ENCODE measurements at places on chromosomes 4 and X. TPM values are rescaled to one million over a fixed set of nuclear protein-coding genes. Genes with fewer than 3 reads are reported as not detected.

NPY5R gene
- not detected for total RNA-seq

DNAAF6 gene
- not detected for total RNA-seq

VCX3A gene
- not detected for total RNA-seq

CPLX1 gene
- total RNA-seq, result under 0.01 TPM

SPP1 gene
- total RNA-seq, result not detected

F9 gene
- not detected for total RNA-seq
